ENCODE measurements at places on chromosomes 4 and X.

DNA sequence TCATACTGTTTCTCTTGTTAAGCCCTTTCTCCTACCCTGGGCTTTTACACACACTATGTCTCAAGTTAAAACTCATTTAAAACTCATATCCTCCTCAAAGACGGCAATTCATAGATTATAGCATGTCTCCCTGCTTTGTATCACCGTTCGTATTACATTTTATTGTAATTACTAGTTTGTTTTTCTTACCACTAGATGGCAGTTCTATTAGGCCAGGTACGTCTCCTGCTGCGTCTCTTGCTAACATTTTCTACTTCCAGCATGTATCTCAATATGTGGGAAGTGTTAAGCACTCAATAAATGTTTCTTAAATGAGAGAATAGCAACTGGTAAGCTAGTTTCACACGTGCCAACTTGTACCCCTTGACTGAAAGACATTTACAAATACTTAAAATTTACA lies 450.3 kb upstream of the PCDH7 start:
- DNase-seq = no peak

- DNase-seq = no peak
These were observed 280.3 kb downstream of the ARAP2 start for GRCh38 chr4:35963974-35964515.

DNA sequence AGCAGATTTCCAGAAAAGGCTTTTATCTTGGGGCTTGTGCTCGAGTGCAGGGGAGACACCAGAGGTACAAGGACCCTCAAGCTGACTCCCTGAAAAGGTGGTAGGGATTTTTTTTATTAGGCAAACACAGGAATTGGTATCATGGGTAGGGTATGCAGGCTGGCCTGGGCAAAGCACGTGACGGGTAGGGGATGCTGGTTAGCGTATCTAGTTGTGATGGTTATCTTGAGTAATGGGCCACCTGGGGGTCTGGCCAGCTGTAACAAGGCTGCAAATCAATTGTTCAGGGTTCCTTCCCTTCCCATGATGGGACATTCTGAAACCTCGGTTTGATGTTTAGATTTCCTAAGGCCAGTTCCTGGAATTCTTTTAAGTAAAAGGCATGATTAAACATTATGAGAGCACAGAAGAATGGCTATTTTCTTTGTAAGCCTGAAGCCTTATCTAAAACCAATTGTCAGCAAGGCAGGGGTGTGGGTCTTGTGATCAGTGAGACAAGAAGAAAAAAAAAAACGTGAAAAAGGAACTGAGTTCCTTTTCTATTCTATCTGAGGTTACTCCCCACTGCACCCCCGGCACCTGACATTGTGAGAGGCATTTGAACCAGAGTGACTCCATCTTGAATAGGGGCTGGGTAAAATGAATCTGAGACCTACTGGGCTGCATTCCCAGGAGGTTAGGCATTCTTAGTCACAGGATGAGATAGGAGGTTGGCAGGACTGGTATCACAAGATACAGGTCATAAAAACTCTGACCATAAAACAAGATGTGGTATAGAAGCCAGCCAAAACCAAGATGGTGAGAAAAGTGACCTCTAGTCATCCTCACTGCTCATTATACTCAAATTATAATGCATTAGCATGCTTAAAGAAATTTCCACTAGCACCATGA lies 64.2 kb upstream of the S100G start:
- DNase-seq = no peak

DNA sequence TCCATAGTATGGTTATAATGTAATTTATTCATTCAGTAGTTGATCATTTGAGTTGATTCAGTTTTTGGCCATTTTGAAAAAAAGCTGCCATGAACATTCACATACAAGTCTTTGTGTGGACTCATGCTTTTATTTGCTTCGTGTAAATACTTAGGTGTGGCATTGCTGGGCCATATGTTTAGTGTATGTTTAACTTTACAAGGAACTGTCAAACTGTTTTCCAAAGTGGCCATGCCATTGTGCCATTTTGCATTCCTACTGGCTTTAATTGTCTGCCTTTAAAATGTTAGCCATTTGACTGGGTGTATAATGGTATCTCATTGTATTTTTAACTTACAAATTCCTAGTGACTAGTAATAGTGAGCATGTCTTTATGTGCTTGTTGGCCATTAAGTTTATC lies 8.8 kb downstream of the MTM1 start:
- no peak for DNase-seq

GRCh38 chr4:174154215-174154854 lies 129.1 kb downstream of the FBXO8 start:
- peak; percentile 92 for DNase-seq

GRCh38 chr4:22842360-22843018 lies 149.8 kb downstream of the GBA3 start:
- no peak for DNase-seq

DNA sequence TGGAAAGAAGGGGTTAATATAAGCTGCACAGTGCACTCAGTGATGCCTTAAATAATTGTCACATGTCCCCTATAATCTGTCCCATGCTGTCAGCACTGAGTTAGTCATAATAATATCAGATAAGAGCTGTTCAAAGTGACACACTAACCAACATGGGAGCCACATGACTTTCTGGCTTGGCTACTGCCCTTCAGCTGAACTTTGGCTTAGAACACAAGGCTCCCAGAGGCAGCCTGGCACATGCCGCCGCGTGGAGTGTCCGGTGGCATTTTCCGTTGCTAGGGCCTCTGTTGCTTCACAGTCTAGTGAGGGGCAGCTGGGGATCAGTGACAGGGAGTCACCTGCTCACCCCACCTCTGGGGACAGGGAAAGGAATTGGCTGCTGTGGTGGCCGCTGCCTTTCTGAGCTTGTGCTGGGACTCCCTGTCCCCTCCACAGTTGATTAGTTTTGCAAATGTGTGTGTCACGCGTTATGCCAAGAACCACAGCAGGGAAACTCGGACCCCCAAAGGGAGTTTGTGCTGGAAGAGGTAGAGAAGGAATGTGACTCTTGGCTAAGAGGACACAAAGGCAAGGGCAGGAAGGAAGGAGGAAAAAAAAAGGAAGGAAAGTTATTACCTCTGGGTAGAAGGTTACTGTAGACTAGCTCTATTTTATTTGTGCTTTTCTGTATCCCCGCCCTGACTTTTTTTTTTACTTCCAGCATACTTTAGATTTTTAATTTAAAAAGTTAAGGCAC lies 41.1 kb upstream of the PPARGC1A start:
- peak; percentile 32 for DNase-seq

GRCh38 chr4:144518181-144518895 lies 127.6 kb upstream of the HHIP start:
- DNase-seq = no peak

- DNase-seq = no peak
These were observed 731 bp upstream of the AMMECR1 start for GRCh38 chrX:110318664-110318968.

GRCh38 chr4:107219681-107220080 lies 183.6 kb upstream of the DKK2 start:
- no peak for DNase-seq

DNA sequence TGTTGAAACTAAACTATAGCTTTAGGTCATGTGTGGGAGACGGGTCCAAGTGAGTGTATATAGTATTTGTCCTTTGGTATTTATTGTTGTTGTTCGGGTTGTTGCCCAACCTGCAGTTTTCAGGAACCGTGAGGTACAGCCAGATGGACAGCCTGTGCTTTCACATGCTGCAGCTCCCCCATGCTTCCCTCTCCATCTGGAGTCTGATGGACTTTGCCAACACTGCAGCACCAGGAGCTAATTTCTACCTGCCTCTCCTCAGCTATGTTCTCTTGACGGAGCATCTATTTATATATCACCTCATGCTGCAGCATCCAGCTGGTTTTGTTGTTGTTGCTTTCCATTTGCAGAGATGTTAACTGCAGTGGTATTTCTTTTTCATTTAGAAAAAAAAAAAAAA lies 80.1 kb downstream of the TLL1 start:
- DNase-seq = no peak

- DNase-seq = no peak
These were observed 51.8 kb upstream of the RBPJ start for GRCh38 chr4:26269038-26269437.

- DNase-seq = peak; percentile 12
These were observed 83.8 kb upstream of the LCORL start for GRCh38 chr4:18105030-18106011.

DNA sequence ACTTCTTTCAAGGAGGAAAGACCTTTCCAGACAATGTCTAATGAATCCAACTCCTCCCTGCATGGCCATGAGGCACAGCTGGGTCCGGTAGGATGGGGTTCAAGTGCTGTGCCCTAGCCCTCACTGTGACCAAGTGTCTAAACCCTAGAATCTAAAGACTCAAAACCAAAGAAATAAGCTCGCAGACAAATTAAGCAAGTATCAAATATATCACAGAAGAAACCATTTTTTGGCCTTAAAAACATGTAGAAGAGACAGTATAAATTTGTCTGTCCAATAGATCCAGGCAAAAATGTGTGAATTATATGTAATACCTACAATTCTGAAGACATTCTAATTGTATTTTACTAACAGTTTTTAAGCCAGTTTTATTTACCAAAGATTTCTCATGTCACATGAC lies 56.4 kb upstream of the WDR17 start:
- no peak for DNase-seq

DNA sequence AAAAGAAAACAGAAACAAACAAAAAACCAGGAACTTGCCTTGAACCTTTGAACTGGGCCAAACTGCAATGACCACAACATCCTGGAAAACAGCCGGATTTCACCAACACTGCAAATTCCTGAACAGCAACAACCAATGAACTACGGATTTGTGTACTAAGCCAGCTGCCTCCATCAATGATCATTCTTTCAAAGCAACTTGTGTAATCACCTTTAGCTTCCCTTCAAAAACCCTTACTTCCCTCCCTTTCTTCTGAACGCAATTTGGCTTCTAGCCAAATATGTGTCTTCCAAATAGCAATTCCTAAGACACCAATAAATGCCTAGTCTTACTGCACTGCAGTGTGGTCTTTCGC lies 98.5 kb upstream of the FAM47C start:
- DNase-seq = peak; percentile 44

DNA sequence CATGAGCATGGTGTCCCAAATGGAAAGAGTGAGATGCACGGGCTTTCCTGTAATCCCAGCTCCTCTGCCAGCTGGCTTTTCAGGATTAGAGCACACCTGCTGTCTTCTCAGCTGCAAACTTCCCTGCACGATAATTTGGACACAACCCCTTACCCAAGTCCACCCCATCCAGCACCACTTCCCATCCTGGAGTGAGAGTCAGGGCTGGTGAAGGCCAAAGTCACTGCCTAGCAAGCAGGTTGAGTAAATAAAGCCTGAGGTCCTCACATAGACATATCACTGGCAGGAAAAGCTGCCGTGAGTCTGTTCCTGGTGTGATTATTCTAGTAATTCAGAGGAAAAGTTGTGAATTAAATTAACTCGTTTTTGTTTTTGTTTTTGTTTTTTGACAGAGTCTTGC lies 113.9 kb upstream of the MBNL3 start:
- DNase-seq = no peak
